ENCODE measurements at places on chromosomes 4 and X.

DNA sequence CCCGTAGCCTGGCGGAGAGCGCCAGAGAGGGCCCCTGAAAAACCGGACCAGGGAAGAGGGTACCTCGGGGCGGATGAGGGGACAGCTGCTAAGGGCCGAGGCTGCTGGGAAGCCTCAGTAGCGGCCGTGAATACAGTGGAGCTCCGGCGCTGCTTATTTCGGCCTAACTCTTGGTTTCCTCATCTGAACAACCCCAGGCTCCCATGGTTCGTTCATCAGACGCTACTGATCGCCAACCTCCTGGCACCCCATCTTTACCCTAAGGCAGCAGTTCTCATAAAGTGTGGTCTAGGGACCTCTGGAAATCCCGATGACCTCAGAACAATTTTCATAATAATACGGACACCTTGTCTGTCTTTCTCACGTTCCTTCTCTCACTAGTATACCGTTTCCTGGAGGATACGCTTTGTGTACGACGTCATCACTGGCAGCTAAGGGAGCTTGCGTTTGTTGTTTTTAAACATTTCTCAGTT, 645 bp upstream of the RAB28 start:
- peak; percentile 67 for DNase-seq

GRCh38 chr4:17780501-17781299, 721 bp downstream of the FAM184B start:
- DNase-seq, result no peak

GRCh38 chrX:102720237-102721168, at the start of gene GPRASP3:
Gene GPRASP3, plus strand, starts transcription at chrX:102720743. Its CDS starts 28,253 bp downstream, at chrX:102748996.
- peak; percentile 49 for DNase-seq

GRCh38 chr4:62457356-62457755, 1257.2 kb downstream of the ADGRL3 start:
- no peak for DNase-seq

- no peak for DNase-seq
Observed at GRCh38 chr4:43394976-43395375, 502.5 kb downstream of the GRXCR1 start.

DNA sequence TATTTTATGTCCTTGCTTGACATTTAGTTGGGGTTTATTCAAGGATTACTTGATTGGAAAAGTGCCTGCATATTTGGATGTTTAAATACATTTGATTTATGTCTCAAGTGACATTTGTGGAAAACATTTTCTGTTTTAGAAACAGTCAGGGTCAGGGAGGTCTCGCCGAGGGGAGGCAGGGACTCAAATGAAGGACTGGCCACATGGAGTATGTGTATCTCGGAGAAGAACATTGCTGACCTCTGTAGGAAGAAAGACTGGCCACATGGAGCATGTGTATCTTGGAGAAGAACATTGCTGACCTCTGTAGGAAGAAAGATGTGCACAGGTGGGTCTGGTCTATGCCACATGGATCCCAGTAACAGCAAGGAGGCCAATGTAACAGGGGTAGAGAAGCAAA, 233.6 kb downstream of the TRIML1 start:
- DNase-seq, result no peak
